ENCODE measurements at places on chromosomes 6 and 20.

GRCh38 chr20:57216669-57217068 is 49.8 kb downstream of the BMP7 start:
- DNase-seq, result no peak

GRCh38 chr6:83042467-83043053 is 23.1 kb downstream of the UBE3D start:
- no peak for DNase-seq

DNA sequence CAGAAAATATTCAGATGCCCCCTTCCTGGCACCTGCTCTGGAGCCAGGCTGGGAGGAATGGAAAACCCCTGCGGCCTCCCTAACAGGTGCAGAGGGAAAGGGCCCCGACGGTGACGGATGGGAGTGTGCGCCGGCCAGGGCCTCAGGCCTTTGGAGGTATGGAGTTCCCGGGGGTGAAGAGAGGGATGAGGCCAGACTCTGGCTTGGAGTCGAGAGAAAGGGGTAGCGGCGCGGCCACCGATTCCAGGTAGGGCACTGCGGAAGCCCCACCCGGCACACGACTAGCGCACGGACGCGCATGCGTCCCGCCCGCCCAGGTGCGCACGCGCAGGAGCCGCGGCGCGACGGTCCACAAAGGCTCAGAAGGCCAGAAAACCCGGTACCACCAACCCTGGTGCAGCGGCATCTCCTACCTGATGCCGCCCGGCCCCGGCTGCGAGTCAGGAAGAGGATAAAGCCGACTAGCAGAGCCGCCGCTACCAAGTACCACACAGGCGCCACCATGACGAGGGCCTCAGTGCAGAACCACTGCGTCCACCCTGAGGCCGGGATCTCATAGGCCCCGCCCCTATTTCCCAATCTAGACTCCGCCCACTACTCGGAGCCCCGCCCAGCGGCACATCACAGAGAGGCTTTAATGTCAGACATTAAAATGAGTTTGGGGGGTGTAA is at the start of gene DDRGK1:
Gene DDRGK1 (minus strand): TSS at position 559 of the 671 bp plus-strand sequence. CDS start 55 bp downstream, at position 504.
- DNase-seq, result peak; percentile 82

GRCh38 chr6:137271245-137272183 is 52.3 kb upstream of the IFNGR1 start:
- DNase-seq, result no peak

DNA sequence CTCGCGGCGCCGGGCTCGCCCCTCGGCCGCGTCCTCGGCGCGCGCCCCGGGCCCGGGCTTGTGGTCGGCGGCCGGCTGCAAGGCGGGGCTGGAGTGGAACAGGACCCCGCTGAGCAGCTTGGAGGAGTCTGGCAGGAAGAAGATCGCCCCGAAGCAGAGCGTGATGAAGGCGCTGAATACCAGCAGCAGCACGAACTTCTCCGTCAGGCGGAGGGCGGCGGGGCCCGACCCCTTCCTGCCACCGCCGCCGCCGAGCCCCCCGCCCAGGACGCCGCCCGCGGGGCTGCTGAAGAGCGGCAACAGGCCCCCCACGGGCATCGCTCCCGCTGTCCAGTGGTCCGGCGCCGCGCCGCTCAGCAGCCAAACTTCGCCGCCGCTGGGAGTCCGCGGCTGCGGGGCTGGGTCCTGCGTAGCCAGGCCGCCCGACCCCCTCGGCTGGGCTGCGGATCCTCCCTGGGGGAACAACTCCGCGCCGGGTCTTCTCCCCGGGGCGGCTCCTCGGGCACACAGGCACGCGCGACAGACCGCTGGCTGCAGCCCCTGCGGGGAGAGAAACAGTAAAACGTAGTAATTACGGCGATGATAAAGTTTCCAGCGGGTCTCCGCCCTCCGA is 707 bp downstream of the MAN1A1 start:
- peak; percentile 12 for DNase-seq

- DNase-seq, result no peak
These were observed 150.9 kb downstream of the EYA4 start for GRCh38 chr6:133392015-133392414.

DNA sequence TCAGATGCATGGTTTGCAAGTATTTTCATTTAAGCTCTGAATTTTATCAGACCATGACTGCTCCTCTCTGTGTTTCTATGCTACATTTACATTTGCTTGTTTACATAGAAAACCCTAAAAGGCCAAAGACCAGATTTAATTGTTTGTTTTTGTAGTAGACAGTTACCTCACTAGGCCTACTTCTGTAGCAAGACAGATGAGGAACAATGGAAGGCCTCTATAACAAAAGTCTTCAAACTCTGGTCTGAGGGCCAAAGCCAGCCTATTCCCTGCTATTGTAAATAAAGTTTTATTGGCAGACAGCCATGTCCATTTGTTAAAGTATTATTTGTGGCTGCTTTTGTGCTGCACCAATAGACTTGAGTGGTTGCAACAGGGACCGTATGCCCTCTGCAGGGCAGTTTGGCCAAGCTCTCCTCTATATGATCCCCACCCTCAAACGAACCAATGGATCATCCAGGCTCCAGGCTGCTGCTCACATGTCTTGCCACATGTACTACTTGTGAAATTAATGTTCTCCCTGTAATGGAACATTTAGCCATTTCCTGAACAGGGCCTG is 182.0 kb downstream of the DOK5 start:
- DNase-seq, result no peak

- DNase-seq, result no peak
These were observed 30.2 kb downstream of the BAK1 start for GRCh38 chr6:33549896-33550295.
